NK-92 treated with Interleukin-12 subunit alpha and Interleukin-12 subunit beta, amount 100 ng/mL, for 24 hours (cell line): ENCODE measurements at places on chromosomes 12 and 14.

DNA sequence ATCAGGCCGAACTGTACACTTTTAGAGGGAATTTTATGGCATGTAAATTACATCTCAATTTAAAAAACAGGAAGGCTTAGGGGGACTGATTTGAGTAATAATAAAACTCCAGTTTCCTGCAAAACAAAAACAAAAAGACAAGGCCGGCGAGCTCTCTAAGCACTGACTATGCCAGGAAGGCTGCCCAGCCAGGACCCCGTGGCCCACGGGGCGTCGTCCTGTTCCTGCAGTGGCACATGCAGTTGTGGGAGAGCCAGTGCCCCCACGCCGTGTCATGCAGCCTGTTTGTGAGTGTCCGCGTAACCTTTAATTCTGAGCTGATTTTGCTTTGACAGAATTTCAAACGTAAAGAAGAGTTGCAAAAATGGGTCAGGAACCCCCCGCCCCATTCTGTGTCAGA lies 10.5 kb downstream of the XRCC3 start:
- DNase-seq, result no peak

DNA sequence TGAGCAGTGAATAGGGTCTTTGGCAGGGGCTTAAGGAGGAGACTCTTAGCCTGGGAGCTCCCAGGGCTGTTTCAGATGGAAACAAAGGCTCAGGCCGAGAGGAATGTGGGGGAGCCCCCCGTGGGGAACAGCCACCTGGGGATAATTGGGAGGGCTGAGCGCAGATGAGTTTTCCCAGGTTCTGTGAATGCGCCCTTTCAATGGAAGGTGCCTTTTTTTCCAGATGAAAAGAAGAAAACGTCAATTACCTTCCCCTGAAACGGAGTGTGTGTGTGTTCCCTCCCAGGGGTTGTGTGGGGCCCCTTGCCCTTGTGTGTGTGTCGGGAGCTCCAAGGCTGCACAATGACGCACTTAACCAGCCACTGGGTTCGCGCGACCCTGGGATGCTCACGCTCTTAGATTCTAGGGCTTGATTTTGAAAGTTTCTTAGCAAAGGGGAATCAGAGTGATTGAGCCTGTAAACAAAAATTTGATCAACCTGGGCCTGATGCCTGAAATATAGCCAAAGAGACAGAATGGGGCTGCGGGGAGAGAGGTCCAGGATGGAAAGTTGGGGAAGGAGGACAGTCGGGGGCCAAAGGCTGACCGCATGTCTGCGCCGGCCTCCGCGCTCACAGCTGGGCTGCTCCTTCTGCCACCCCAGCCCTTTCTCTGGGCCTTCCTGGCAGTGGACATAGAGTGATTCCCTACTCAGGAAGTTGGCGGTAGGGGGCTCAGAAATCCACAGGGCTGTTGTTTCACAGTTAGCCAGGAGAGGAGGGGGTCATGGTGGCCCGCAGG lies 14.6 kb downstream of the MEG3 start:
- no peak for DNase-seq

GRCh38 chr12:40752011-40752410 lies 59.8 kb downstream of the CNTN1 start:
- DNase-seq, result no peak

- DNase-seq, result no peak
These were observed 122.5 kb upstream of the CNTN1 start for GRCh38 chr12:40569626-40570179.

DNA sequence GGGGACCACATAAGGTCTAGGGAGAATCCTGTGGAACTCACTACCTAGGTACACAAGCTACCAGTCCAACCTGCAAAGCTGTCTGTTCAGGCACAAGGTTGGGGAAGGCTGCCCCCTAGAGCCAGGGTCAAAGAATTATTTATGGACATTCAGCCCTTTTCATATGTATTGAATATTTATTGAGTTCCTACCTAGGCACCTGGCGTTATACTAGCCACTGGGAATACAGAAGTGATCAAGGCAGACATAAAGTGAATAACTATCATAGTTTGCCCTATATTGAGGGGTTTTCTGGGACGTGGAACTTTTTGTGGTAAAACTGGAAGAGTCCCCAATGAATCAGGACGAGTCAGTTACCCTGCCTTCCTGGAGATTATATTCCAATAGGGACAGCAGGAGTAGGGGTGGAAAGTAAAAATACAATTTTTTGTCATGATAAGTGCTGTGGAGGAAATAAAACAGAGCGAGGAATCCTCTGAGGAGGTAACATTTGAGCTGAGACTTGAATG lies 5.8 kb upstream of the SLC48A1 start:
- DNase-seq, result peak; percentile 49

DNA sequence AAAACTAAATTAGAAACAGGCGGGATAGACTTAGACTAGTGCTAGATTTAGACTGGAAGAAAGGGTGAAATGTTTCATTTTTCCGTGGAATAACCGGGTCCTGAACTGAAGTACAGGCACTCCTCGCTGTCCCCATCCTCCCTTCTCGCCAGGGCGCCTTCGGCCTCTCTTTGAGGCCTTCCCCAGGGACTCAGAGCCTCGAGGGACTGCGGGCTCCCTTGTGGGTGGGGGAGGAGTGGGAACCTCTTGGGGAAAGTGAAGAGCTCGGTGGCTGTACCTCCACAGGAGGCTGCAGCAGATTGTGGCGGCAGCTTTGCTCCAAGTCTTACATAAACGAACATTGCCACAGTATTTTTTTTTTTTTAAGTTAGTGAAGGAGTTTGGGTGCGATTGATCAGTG lies 1988.8 kb upstream of the FLRT2 start:
- DNase-seq, result no peak

GRCh38 chr12:121093487-121093891 lies 39.2 kb upstream of the P2RX7 start:
- DNase-seq, result no peak

- DNase-seq, result no peak
These were observed 171.7 kb upstream of the LHX5 start for GRCh38 chr12:113643177-113643974.

DNA sequence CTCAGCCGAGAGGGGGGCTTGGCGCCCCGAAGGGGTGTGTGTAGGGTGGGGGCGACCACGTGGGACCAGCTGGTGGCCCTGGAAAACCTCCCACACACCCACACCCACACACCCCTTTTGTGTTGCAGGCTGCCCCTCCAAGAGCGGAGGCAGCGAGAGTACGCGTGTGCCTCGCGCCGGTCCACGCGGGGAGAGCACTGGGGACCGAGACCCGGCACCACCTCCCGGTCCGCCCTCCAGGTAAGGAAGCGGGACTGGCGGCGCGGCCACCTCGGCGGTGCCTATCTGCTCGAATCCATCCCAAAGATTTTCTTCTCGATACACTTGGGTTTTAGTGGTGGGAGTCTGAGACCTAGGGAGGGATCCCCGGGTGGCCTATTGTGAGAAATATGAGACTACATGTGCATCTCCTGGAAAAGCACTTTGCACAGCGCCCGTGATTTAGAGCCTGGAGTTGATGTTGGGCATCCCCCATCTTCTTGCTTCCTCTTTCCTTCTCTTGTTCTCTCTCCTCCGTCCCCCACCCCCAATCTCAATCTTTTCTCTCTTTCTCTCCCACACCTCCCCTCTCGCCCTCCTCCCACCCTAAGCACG lies 393 bp downstream of the SYT1 start:
- no peak for DNase-seq

DNA sequence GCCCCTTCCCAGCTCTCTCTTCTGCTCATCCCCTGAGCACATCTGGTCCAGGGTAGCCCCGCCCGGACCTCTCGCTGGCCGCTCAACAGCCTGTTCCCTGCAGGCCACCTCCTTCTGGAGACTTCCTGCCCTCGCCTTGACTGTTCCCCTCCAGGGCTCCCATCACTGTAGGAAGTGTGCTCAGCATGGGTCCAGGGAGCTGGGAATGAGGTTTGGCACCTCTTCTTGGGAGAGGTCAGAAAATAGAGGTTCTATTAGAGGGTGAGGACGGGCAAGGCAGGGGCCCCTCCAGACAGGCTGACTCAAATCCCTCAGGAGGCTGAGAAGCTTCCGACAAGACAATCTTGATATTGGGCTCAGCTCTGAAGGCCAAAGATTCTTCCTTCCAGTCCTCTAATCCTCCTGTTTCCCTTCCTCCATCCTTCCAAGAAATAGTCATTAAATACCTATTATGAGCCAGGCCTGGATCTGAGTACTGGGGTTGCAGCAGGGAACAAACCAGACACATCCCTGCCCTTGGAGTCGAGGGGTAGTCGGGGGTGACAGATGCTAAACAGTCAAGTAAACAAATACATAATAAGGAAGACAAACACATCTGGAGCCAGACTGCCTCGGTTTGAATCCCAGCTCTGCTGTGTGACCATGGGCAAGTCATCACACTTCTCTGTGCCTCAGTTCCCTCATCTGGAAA lies 30.6 kb downstream of the CMKLR1 start:
- no peak for DNase-seq

GRCh38 chr14:52848626-52849025 lies 57.2 kb upstream of the GNPNAT1 start:
- DNase-seq, result no peak

GRCh38 chr12:90479237-90479636 lies 475.7 kb downstream of the CCER1 start:
- DNase-seq, result no peak

GRCh38 chr12:97097734-97098133 lies 190.7 kb downstream of the NEDD1 start:
- DNase-seq, result no peak
